ENCODE measurements at places on chromosomes 13 and 19.

- DNase-seq: no peak
These were observed 136.1 kb downstream of the KCTD12 start for GRCh38 chr13:76750126-76750525.

DNA sequence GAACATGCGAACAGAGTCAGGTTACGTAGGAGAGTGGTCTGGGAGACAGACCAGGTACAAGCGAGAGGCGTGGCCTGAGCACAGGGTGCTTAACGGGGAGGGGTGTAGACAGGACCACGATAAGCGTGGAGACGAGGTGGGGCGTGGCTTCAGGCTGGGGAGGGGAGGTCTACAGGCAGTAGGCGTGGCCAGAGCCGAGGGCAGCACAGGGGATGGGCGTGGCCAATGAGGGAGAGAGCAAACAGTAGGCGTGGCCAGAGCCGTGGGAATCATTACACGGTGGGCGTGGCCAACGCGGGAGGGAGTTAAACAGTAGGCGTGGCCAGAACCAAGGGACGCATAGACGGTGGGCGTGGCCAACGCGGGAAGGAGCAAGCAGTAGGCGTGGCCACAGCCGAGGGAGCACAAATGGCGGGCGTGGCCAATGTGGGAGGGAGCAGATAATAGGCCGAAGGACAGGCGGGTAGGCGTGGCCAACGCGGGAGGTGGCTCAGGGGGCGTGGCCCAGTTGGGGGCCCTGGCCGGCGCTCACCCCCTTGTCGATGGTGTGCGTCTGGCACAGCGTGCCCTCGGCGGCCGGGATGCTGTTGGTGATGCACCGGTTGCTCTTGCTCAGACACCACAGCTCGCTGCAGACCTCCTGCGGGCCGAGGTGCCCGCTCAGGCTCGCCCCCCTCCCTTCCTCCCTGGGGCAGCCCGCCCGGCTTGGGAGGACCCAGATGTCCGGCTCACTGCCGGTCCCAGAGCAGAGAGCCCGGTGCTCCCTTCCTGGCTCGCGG is 15.2 kb upstream of the MYO1F start:
- peak; percentile 86 for DNase-seq

DNA sequence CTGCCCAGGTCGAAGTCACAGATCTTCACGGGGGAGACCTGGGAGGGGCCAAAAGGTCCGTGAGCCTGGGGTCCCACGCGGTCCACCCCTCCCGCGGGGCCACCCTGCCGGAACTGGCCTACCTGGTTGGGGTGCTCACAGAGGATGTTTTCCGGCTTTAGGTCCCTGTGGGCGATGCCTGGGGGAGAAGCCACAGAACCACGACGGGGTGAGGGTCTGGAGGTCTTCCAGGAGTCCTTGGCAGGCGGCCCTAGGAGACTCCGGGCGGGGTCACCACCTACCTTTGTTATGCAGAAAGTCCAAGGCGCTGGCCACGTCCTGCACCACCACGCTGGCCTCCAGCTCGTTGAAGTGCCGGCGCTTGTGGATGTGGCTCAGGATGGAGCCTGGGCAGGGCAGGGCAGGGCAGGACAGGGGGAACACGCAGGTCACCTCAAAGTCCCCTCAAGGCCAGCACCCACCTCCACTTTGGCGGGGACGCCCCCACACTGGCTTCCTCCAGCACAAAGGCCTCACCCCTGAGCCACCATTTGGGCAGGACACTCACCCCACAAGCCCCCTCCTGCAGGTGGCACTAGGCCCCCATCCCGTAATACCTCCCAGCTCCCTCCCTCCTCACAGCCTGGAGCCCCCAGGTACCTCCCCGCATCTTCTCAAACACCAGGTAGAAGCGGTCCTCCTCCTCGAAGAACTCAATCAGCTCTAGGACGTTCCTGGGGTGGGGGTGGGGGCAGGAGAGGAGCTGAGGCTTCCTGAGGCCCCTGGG is 8.4 kb downstream of the MKNK2 start:
- no peak for DNase-seq

DNA sequence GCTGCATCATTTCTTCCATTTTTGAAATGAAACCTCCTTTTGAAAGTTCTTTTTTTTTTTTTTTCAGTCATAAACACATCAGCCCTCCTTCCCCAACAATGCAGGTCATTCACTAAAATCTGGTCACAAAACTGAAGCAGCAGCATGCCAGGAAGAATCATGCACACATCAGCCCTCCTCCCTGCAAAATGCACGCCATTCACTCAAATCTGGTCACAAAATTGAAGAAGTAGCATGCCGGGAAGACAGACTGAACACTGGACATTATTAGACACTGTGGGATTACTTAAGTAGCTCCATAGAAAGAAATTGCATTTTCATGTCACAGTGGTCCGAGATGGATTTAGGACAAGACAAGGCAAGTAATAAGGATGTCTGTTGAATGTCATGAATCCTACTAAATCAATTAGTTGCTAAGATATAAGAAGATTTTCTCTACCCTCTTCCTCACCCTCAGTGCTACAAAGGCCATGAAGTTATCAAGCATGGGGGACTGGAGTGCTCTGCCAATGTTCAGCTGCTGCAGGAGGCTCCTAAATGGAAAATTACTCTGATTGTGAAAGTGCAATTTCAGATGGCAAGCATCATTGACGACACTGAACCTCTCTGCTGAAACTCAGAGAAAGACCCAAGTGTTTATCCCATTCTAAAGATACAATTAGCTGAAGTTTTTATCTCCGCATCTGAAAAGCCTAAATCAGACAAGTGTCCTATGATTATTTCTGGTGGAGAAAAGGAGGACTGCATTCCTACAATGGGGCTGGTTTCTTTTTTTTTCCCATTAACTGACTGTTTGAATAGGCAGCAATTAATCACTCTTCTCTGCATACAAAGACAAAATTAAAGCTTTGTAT is 913.2 kb downstream of the DIAPH3 start:
- peak; percentile 34 for DNase-seq

DNA sequence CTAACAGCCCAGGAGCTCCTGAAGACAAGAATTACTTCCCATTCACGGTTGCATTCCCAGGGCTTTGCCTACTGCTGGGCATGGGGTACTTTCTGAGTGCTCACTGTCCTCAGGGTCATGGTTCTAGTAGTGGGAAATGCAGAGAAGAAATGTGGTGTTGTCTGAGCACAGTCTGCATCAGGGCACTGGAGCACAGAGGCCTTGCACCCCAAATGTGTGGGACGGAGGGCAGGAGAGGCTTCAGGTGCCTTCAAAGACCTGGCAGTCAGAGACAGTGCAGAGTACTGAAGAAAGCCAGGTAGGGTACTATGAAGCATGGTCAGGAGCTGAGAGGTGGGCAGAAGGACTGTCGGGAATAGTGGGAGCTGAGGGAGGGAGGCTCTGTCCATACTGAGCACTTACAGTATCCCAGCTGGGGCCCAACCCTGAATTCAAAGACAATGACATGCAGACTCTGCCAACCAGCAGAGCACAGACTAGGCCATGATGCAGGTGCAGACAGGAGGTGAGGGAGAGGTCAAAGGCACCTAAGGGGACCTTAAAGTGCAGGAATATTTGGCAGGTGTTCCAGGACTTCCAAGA is 144.4 kb downstream of the USP12 start:
- no peak for DNase-seq

DNA sequence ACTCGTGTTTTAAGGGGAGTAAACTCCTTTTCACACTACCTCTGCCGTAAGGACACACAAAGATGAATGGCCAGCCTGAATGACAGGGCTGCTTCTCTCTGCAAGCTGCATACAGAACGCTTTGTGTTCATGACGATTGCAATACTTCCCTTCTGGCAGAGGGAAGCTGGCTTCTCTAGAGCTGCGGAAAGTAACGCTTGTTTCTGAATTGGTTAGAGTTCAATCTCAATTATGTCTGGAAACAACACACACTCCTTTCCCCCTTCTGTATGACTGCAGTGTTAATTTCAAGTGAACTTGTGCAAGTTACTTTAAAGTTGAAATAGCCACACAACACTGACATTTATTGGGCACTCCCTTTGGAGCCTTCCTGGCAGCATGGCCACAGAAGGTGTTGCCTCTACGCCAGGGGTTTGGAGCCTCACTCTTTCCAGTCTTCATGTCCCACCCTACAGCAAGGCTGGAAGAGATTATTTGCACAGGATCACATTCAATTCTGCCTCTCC is 242.6 kb downstream of the NDFIP2 start:
- DNase-seq: peak; percentile 48

DNA sequence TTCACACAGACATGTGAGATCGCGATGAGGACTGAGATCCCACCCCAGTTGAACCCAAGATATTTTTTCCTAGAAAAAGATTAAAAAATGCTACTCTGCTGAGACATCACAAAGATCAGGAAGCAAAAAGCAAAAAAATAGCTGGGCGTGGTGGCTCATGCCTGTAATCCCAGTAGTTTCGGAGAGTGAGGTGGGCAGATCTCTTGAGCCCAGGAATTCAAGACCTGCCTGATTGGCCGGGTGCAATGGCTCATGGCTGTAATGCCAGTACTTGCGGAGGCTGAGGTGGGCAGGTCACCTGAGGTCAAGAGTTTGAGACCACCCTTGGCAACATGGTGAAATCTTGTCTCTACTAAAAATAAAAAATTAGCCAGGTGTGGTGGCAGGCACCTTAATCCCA is 1.1 kb downstream of the FUT3 start:
- no peak for DNase-seq

DNA sequence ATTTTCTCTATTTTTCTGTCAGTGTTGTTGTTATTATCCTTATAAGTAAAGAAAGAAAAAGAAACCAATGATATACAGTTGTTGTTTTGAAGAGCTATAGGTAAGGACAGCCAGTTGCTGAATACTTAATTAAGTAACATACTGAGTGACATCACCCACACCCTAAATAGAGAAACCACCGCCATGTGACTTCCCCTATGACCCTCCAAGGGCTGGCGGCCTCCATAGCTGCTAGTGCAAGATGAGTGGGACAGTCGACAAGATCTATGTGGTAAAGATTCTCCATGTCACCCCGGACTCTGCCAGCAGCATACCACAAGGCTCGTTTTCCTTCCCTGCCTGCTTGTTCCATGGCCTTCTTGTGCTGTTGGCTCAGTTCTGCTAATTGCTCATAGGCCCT is 221.1 kb downstream of the DNAJC15 start:
- DNase-seq: no peak

GRCh38 chr13:44416301-44416700 is 42.7 kb downstream of the SERP2 start:
- no peak for DNase-seq

DNA sequence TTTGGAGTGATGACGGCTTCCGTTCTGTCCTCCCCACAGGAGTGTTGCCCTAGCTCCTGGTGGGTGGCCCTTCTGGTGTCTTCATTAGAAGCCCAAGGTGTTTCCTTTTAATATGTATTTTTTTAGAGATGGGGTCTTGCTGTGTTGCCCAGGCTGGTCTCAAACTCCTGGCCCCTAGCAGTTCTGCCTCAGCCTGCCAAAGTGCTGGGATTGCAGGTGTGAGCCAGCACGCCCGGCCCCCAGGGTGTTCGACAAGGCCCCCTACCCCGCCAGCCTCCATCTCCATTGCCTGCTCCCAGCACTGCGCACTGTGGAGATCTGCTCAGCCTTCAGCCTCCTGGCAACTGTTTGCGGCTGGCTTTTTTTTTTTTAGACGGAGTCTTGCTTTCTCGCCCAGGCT is 31.2 kb downstream of the BTBD2 start:
- no peak for DNase-seq

GRCh38 chr19:34325181-34325580 is 39.8 kb upstream of the GPI start:
- DNase-seq: no peak

- DNase-seq: no peak
These were observed 24.1 kb upstream of the URI1 start for GRCh38 chr19:29917911-29918310.

GRCh38 chr19:54335979-54336892 is 2.7 kb downstream of the LILRA4 start:
- DNase-seq: no peak

DNA sequence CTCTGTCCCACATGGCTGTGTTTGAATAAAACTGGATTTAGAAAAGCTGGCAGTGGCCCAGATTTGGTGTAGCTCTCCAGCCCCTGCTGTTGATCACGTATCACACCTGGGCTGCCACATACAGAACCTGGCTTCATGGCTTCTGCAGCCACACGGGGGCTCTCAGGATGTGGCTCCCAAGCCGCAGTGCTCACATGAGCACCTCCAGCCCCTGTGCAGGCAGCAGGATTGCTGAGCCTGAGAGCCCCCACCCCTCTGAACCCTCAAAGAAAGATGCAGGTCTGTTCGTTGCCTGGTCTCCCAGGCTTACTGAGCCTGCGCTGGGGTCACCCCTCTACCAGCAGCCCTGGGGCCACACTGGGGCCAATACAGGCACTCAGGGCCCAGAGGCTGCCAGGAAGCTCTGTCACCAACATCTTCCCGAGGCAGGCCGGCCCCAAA is 2.7 kb downstream of the PLEKHF1 start:
- no peak for DNase-seq

GRCh38 chr19:51001515-51001914 is at the start of gene KLK8:
Gene KLK8 (minus strand): TSS chr19:51001604. CDS start chr19:51001167, 437 bp downstream.
- DNase-seq: no peak

GRCh38 chr13:51840917-51841316 is 4.1 kb downstream of the TMEM272 start:
- no peak for DNase-seq

- no peak for DNase-seq
These were observed 304.7 kb upstream of the KLF12 start for GRCh38 chr13:74438901-74439300.

GRCh38 chr13:90793261-90793820 is 554.1 kb upstream of the MIR17HG start:
- no peak for DNase-seq

- no peak for DNase-seq
These were observed 21.7 kb downstream of the CBY2 start for GRCh38 chr13:45723798-45724197.

- no peak for DNase-seq
These were observed 31.3 kb upstream of the HOMER3 start for GRCh38 chr19:18972301-18972811.

DNA sequence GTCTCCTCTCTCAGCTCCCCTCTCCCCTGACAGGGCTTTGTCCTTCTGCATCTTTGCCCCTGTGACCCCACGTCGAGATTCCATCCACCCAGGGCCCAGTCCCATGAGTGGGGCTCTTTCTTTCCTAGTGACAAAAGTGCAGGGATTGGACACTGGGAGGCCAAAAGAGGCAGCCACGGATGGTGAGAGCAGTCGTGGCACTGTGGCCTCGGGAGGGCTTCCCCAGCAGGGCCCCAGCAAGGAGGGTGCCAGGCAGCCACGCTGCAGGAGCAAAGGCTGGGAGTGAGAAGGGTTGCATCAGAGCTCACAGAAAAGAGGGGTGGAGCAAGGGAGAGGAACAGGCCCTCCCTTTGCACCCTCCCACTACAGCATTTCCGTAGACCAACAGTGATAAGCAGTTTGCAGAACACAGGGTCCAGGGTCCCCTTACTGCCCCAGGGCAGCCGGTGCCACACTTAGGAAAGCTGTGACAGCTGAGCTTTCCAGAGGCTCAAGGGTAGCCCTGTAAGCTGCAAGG is 4.9 kb downstream of the ZSCAN1 start:
- DNase-seq: no peak

DNA sequence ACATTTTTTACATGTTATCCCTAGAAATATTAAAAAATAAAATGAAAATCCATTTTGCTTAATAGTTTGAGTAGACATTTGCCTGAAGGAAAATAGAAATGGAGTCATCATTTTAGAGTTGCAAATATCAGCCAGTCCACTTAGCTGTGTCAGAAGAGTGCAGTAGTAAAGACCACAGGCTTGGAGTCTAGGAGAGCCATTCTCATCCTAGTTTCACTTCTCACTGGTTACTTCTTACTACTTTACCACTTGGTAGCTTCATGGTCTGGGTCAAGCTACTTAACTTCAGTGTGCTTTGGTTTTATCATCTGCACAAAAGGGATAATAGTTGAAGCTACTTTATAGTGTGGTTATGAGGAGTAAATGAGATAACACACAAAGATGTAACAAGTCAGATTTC is 286.5 kb upstream of the NBEA start:
- DNase-seq: no peak
